Activated T-helper 1 cell treated with anti-CD3 and anti-CD28 coated beads, Interleukin-2, amount 50 U/mL, for 16 hours (primary cell): ENCODE measurements at places on chromosomes 4 and X.

- DNase-seq = no peak
These were observed 42.5 kb downstream of the ZBTB49 start for GRCh38 chr4:4332529-4332928.

DNA sequence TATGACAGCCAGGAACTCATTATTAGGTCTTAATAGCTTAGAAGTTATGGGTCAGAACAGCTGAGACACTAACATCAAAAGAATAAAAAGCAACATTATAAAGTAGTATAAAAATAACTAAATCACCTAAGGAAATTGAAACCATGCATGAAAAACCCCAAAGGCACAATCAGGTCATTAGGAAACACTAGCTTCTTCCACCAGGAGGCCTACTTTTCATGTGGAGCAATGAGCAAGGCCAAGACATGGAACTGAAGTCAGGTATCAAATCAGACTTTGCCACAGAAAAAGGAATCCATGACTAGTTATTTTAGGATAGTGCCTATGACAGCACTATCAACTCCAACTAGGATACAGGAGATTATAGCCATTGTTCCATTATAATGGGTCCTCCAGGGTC, 7.9 kb downstream of the HUWE1 start:
- DNase-seq = no peak

- DNase-seq = no peak
These were observed 31.3 kb upstream of the GNRHR start for GRCh38 chr4:67785528-67785927.

DNA sequence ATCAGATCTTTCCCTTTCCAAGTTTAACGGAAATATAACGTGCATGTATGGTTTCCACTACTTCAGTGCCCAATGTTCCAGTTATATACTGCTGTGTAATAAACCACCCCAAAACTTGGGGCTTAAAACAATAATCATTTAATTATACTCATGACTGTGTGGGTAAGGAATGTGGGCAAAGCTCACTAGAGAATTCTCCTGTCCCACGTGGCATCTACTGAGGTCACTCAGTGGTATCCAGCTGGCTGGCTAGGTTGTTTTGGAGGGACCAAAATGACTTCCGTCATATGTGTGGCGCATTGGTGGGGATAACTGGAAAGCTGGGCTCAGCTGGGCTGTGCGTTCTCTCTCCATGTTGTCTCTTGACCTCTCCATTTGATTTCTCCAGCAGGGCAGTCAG, 18.5 kb downstream of the ZCCHC18 start:
- no peak for DNase-seq

DNA sequence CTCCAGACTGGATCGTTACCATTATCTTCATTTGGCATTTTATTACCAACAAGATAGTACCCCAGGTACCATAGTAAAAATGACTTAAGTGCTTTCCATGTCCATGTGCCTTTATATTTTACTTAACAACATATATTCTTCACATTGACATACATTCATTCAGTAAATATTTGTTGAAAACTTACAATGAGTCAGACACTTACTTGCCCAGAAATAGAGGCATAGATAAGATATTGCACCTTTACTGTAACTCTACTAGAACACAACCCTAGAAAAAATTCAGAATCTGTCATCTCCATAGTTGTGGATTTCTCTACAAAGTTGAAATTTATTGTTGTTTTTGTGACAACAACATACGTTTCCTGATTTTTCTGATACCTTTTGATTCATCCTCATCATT, 640.6 kb downstream of the RPA4 start:
- DNase-seq = no peak

- no peak for DNase-seq
These were observed 278.6 kb downstream of the ADGRA3 start for GRCh38 chr4:22237155-22237751.

DNA sequence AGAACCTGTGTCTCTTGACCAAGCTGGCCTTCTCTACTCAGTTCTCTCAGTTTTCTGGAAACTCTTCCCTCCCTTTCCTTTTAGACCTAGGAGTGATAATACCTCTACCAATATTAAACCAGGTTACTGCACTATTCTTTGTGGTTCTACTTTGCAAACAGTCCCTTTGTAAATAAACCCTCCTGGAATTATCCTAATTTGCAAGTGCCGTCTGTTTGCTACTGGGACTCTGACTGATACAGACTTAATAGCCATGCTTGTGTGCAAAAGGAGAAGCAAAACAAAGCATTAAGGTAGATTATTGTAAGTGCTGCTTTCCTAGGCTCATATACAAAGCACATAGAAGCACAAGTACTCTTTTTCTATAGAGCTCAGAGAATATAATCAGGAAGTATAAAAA, 507.0 kb downstream of the INPP4B start:
- no peak for DNase-seq

GRCh38 chr4:116469582-116469981, 615.8 kb downstream of the TRAM1L1 start:
- no peak for DNase-seq

DNA sequence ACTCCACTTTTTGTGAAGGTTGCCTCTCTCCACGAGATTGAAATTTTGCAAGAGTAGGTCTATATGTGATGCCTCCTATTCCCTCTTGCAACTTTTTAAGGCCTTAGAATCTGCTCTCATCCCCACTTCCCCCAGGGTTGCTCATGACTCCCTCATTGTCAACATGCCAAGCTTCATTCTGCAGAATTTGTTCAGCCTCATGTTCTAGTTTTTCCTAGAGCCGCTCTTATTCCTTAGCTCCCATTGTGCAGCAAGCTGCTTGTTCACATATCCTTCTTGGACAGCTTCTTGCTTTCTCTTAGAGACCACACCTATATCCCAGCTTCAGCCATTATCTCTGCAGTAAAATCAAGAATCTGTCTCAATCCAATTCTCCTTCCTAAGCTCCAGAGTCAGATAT, 82.4 kb downstream of the CNGA2 start:
- no peak for DNase-seq

DNA sequence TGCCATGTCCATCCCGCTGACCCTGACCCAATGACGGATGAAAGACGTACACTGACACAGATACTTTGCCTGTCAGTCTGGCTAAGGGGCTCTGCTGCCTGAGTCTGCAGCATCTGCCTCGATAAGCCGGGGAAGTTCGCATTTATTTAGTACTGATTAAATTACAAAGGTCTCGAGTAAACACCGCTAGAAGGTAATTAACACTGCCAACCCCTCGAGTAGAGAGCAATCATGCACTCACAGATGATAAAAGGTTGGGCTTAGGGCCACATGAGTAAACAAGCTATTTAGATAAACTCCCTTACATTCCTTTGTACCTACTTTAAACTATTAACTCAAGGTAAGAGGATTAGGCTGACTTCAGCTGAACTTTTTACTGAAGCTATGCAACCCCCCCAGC, 16.0 kb upstream of the RBMXL3 start:
- DNase-seq = no peak

DNA sequence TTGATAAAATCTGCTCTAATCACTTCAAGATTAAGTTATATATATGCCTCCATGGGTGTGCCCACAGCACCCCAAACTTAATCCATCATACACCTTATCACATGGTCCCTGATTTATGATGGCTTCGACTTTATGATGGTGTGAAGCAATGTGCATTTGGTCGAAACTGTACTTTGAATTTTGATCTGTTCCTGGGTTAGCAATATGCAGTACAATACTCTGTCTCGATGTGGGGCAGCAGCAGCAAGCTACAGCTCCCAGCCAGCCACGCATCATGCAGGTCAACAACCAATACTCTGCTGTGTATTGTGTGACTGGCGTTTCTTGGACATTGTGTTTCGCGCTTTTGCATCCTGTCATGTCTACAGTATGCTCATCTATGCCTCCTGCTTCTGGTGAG, 62.6 kb downstream of the MCUB start:
- no peak for DNase-seq

GRCh38 chr4:90181644-90182043, 54.5 kb downstream of the CCSER1 start:
- no peak for DNase-seq

DNA sequence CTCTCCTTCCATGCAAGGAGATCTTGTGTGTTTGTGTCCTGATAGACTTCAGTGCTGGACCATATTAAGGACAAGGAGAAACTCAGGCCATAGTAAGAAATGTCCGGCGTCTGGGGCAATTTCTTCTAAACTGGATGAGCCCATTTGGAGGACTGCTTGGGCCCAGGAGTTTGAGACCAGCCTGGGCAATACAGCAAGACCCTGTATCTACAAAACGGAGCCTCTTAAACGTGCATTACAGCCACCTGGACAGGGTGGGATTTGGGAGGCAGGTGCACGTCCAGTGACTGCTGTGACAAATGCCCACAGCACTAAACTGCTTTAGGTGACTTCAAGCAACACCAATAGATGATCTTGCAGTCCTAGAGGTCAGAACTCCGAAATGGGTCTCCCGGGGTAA, 311.9 kb downstream of the DHRSX start:
- no peak for DNase-seq

- no peak for DNase-seq
These were observed 146.5 kb upstream of the PCDH18 start for GRCh38 chr4:137678796-137679195.

GRCh38 chr4:128305942-128306341, 18.3 kb upstream of the PGRMC2 start:
- DNase-seq = no peak

GRCh38 chr4:153426207-153426885, 39.8 kb upstream of the TMEM131L start:
- no peak for DNase-seq

DNA sequence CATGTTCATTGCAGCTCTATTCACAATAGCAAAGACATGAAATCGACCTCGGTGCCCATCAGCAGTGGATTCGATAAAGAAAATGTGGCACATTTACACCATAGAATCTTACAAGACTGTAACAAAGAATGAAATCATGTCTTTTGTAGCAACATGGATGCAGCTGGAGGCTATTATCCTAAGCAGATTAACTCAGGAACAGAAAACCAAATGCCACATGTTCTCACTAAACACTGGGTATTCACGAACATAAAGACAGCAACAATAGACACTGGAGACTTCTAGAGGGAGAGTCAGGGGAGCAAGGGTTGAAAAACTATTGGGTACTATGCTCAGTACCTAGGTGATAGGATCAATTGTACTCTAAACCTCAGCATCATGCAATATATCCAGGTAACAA, 180.5 kb downstream of the PPP1R2C start:
- no peak for DNase-seq

GRCh38 chr4:16741287-16741686, 157.2 kb downstream of the LDB2 start:
- no peak for DNase-seq

DNA sequence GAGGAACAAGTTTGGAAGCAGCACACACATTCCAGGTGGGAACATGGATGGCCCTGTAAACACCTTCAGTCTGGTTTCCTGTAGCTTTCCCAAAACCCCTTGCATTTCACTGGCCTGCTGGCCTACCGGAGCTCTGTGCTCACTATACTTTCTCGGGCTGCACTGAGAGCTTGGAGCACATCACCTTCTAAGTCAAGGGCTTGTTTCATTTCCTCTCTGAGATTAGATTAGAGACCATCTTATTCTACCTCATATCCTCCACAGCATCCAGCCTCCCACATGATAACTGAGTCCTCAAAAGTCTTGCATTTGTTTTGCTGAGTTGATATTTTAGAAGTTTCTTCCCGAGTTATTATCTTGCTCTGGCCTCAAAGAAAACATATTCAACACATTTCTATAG, 147.7 kb downstream of the RASL11B start:
- DNase-seq = no peak

DNA sequence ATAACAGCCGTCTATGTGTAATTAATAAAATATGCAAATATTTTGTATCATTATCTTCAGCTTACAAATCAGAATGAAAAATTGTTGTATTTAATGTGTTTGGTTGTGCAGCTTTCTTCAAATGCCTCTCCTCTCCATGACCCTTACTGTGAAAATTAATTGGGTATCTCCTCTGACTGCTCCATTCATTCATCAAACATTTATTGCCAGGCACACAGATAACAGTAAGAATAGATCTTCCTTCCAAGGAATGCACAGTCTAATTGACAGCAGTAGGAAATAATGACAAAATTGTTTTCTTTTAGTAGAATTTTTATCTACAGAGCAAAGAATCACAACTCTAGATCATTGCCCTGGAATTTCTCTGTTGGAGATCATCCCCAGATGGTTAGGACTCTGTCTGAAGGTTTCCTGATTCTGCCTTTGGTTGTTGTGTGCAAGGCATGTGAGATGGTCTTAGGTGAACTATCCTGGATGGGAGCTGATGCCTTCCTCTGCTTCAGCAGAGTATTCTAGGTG, 395.0 kb upstream of the FAT1 start:
- DNase-seq = no peak

GRCh38 chr4:23097251-23097650, 404.5 kb downstream of the GBA3 start:
- DNase-seq = no peak

GRCh38 chrX:64894454-64895038, 81.7 kb downstream of the ZC4H2 start:
- no peak for DNase-seq

DNA sequence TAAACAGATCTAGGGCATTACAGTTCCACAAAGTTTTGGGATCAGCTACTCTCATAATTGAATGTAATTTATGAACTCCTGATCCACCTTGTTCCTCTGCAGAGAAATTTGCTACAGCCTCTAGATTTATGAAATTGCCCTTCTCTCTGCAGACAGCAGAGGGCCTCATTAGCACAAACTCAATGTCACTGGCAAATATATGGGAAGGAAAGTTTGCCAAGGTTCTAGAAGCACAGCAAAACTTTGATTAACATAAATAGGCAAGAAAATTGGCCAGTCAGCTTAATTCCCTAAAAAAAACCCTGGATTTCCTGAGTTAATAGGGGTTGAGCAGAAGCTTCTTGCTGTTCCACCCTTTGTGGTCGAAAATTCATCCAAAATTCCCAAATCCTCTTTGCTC, 31.5 kb downstream of the PRPS1 start:
- DNase-seq = no peak

GRCh38 chr4:62232814-62233213, 1032.7 kb downstream of the ADGRL3 start:
- DNase-seq = no peak

DNA sequence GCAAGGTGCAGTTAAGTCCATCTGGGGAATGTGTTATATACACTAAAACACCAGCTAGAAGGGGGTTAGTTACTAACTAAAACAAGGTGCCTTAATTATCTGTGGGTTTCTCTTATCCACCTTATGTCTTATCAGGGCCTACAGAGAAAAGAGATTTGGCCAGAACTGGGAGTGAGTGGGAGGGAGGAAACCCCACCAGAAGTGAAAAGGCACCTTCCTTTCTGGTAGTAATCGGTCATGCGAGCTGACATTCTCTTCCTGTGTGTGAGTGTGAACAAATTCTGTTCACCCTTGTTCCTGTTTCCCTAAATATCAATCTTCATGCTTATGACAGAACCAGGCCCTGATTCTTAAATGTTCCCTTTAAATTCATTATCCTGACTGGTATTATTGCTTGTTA, 43.5 kb downstream of the SRPX2 start:
- no peak for DNase-seq

DNA sequence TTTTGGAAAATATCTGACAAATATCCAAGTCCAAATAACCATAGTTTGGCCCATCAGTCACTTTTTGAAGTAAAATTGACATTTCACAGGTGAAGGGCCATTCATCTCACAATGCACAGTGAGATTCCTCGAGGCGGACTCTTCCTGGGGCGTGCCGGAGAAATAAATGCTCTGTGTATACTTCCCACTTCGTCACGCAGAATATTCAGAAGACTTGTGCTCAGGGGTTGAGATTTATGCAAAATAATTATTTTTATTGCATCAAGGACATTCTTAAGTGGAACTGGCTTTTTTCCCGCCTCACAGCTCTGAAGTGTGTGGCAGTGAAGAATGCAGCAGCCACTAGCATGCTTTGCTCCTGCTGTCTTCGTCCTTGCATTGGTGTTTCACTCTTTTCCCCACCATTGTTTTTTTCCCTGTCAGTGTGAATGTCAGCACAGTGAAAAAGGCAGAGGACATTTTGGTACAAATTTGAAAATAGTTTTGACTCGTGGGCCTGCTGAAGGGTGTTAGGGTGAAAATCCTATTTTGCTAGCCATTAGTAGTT, 70.6 kb downstream of the FAM193A start:
- DNase-seq = no peak
